Type B pancreatic cell (in vitro differentiated cells): ENCODE measurements at places on chromosomes 1 and 21.

DNA sequence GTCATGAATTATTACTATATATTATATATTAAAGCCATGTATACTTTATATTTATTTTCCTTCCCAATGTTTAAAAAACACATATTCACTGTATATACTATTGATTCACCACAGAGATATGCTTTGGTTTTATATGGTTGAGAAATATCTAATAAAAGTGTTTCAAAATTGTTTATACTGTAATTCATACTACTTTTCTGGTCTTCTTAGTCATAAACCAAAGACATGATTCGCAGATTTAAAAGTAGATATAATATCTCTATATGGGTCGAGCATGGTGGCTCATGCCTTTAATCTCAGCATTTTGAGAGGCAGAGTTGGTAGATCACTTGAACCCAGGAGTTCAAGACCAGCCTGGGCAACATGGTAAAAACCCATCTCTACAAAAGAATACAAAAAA lies 738.4 kb downstream of the USP25 start:
- DNase-seq = no peak

DNA sequence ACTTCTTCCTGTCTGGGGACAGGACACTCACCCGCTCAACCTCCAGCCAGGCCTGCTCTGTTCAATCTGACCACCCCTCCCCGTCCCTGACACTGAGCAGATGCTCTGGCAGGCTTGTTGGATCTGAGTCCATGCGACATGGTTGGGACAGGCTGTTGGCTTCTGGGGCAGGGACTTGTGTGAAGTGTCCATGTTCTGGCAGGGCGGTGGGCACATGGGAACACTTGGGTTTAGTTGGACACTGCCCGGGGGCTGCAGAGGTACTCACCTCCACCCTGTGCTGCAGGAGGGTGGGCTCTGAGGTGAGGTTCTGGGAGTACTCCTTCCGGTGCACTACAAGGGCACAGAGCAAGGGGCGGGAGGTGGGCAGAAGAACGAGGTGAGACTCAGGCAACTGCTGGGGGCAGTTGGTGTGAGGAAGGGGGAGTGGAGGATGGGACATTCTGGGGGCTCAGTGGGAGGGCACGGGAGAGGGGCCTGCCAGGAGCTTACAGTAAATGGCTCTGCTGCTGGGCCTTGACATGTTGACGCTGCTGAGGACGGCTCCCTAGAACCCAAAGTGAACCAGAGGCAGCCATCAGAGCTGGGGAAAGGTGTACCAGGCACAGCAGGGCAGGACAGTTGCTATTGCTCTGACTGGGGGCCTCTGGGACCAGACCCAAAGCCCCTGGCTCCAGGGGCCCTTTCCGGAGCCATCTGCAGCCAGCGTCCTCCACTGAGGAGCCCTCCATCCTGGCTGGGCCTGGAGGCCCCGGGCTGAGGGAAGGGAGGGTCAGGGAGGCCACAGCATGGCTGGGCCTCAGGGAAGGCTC lies 2.3 kb downstream of the EPS8L3 start:
- DNase-seq = peak; percentile 49

DNA sequence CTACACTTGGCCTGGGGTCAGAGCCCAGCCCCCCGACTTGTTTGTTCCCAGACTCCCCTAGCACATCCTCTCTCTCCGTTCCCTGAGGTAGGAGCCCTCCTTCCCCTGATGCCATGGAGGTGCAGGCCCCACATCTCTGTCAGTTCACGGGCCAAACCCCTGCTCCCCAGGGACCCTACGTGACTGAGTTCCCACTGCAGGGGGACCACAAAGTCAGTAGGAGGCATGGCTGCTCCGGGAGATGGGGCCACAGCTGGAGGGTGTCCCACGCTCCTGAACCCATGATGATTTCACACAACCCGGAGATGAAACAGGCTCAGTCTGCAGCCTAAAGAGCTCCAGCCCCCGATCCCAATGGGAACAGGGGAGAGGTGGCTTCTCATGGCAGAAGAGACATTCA lies 272.2 kb downstream of the NPHP4 start:
- DNase-seq = no peak

- DNase-seq = no peak
Measured at GRCh38 chr1:177944016-177944949, 25.6 kb downstream of the SEC16B start.
